ENCODE measurements at places on chromosomes 4 and X.

- DNase-seq: no peak
Observed at GRCh38 chrX:1274786-1275185, 6.2 kb downstream of the CSF2RA start.

GRCh38 chr4:115945026-115945425 is 831.6 kb upstream of the NDST4 start:
- no peak for DNase-seq

DNA sequence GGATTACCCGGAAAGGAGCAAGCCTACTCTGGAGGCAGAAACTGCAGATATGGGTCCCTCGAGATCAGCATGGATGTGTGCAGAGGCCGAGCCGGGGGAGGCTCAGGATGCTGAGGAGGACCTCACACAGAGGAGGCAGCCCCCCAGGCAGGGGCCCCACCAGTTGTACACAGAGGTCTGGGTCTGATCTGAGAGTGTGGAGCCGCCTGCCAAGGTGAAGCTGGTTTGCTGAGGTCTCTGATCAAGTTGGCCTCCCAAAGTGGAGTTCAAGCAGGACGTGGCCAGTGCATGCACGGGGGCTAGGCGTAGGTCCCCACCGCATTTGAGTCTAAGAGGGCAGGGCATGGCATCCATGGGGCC is 35.0 kb downstream of the ACOX3 start:
- no peak for DNase-seq

GRCh38 chr4:108636246-108636645 is 14.2 kb upstream of the OSTC start:
- DNase-seq: peak; percentile 49

DNA sequence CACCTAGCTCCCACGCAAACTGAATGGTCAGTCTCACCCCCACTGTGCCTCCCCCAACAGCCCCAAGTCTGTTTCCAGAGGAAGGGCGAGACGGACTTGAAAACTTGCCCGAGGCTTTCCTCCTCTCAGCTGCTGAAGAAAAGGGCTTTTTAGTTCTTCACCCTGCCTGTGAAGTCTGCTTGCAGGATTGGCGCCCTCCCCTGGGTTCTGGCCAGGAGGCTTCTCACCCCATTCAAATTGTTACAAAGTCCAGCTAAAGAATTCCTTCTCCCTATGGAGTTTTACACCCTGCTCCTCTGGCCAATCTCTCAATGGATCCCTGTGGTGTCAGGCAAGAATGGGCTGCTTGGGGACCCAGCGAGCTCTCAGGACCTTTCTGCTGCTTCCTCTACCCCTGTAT is 241.0 kb downstream of the AFF2 start:
- DNase-seq: no peak

- no peak for DNase-seq
Observed at GRCh38 chr4:30429813-30430761, 290.1 kb upstream of the PCDH7 start.

DNA sequence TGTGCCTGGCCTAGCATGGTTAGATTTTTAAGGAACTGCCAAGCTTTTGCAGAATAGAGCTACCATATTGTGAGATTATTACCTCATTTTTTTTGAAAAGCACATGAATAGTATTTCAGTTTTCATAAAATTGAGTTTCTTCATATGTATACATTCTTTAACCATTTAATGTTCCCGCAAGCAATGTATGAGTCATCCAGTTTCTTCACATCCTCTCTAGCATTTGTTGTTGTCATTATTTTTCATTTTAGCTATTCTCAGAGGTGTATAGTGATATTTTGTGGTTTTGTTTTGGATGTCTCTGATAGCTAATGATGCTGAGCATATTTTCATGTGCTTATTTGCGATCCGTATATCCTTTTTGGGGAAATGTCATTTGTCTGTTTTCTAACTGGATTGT is 74.9 kb downstream of the GLUD2 start:
- DNase-seq: no peak

DNA sequence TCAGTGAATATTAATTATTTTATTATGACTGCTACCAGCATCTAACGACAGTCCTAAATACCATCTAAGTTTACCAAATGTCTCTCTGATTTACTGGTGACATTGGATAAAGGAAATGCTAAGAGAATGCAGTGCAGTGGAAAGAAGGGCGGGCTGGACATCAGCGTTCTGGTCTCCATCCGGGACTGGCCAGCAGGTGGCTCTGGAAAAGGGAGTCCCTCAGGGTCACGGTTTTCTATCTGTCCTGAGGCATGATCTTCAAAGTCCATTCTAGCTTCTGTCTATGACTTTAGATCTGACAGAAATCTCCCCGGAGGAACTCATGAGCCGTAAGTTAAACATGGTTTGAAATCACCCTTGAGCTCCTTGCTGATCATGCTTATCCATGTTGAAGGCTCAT is 3.3 kb downstream of the TRIM2 start:
- no peak for DNase-seq

- DNase-seq: no peak
Observed at GRCh38 chr4:16082426-16083240, 1.2 kb downstream of the PROM1 start.

DNA sequence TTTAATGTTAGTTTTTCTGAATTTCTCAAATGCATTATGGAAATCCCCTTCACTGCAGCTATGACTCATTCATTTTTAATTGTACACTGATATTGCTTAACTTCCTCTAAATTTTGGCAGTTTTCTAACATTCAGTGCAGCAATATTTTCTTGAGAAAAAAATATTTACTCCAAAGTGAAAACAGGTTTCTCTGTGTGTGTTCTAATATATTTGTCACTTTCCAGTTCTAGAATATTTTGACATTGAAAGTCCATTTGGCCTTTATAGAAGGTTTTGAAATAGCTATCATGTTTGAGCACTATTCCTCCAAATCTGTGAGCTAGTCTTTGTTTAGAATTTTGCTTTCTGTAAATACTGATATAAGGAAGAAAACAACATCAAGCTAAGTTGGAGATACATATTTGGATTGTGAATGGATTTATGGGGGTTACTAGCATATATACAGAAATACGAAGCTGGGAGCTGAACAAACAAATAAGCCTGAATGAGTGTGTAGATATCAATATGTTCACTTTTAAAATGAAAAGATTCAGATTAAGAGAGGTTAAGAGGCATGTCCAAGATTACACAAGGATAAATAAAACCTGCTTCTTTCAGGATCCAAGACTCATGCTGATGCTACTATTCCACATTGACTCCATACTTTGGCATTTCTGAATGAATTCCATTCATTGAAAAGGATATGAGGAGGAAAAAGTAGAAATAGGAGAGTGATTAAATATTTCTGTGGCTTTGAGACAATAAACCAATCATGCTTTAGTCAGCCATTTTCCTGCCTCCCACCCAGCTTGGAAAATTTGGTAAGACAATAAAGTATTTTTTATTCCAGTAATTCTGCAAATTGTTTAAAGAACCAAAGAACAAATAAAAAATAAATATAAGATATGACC is 57.3 kb upstream of the SLIT2 start:
- DNase-seq: peak; percentile 65

- no peak for DNase-seq
Observed at GRCh38 chr4:5746829-5747737, 36.1 kb downstream of the EVC start.

- no peak for DNase-seq
Observed at GRCh38 chr4:61425315-61425714, 225.2 kb downstream of the ADGRL3 start.

GRCh38 chr4:145882604-145883003 is 56.0 kb downstream of the ZNF827 start:
- no peak for DNase-seq

- DNase-seq: no peak
Observed at GRCh38 chrX:1006156-1006730, 206.2 kb downstream of the CRLF2 start.

GRCh38 chrX:18938710-18939109 is 45.2 kb downstream of the PHKA2 start:
- no peak for DNase-seq

DNA sequence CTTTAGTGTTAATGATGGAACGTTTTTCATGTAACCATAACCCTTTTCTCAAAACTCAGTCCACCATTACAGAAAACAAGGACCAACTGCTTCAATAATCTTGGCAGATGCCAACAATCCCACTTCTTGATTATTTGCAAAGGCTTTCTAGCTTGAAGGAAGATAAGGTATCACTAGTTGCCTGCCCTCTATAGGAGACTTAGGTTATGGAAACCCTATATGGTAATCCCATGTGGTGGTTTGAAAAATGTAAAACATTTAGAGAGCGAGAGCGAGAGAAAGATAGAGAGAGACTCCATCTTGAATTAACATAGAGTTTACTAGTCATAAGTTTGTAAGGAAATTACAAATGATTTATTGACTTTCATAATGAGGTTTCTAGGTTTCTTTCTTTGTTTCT is 1627.5 kb upstream of the TENM3 start:
- DNase-seq: no peak

GRCh38 chr4:121462660-121463261 is 81.9 kb upstream of the QRFPR start:
- DNase-seq: peak; percentile 27

DNA sequence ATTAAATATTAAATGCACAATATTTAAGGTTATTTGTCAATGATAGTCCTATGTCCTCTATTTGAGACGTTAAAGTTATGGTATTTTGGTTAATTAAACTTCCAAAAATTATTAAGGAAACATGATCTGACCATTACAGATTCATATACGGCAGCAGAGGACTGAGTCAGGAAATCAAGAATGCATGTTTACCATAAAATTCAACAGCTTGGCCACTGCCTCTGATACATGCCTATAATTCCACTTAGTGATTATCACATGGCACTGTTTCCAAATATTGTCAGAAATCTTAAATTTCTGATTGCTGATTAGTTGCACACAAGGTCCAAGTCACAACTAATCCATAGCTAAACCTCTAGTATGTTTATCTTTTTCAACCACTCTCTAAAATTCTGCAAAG is 232.2 kb upstream of the UGT8 start:
- no peak for DNase-seq

DNA sequence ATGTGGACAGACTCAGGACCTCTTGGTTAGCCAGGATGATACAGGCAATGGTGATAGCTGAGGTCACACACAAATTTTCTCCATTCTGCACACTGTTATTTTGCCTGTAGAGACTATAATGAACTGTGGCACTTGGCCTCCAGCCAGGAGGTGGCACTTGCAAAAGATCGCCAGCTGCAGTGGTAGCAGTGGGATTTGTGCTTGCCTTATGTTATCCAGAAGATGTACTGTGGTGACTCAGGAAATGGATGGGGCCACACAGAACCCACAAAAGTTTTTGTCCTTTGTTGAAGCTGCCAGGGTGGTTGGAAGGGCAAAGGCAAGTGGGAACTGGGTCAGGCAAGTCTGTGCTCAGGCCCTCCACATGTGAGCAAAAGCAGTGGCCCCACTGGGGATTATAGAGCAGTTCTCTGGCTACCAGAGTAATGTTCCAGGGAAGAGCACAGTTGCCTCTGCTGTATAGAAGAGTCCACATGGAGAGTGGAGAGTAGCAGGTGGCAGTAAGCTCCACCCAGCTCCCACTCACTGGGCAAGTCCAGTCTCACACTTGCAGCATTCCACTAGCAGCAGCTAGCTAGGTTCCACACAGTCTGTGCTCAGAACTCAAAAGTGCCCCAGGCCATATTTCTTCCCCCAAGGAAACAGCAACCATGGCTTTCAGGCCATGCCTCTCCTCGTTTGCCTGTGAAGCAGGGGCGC is 5.9 kb upstream of the C4orf17 start:
- no peak for DNase-seq

DNA sequence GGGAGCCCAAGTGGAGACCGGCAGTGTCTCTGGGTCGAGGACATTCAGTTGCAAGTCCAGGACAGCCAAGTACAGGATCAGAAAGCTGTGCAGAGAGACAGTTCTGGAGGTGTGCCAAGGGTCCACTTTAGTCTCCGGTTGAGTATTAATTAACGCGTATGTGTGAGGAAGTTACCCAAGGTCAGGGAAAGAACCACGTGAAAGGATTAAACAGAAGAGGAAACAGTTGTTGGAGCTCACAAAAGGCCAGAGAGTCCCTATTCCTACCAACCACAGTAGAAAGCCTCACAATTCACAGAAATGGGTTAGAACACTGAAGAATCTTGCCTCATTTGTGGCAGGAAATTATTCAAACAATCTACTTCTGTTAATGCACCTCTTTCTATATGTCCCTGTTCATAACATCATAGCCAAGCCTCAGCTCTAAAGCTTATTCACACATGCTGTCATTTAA is 17.9 kb upstream of the NSUN7 start:
- DNase-seq: no peak

DNA sequence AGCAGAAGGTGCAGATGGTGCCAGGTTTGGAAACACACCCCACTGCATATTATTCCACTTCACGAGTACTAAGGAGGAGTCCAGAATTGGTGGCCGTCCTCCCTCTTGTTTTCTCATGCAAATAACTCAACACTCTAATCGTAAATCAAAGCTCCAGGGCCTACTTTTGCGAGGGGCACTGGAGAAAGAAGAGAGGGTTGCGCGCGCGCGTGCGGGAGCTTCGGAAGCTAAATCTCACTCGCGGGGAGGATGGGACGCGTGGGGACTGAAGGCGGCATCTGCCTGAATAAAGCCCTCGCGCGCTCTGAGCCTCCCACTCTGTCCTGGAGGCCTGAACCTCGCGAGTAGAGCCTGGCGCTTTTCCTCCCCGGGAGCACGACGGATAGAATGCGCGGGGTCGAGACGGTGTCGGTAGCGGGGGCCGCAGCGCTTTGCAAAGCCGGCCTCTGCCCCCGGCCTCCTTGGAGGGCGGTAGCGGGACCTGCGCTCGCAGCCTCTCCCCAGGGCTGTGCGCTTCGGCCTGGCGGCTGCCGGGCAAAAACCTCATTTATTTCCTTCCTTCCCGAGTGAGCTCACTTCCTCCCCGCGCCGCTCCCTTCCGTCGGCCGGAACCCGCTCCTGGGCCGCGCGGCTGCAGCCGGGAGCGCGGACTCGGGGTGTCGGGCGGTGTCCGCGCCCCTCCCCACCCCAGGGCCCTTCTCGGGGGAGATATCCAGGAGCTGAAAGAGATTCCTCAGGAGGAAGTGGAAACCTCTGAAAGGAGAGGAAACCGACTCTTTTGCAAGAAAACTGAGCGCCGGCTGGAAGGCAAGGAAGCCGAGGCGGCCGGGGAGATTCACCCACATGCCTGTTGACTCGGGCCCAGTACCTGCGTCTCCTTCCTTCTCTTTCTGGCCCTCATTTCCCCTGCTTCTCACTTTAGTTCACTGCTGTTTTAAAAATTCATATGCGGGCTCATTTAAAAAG is 20.7 kb downstream of the HAND2 start:
- DNase-seq: no peak

GRCh38 chr4:27835851-27836250 is 975.2 kb downstream of the STIM2 start:
- DNase-seq: no peak

- no peak for DNase-seq
Observed at GRCh38 chr4:69894721-69895120, 34.8 kb upstream of the SULT1E1 start.

Measured in AG09319 (cell line).